NCI-H524 treated with DMSO at 0.1 percent for 48 hours (cell line): ENCODE measurements at places on chromosomes 12 and 14.

DNA sequence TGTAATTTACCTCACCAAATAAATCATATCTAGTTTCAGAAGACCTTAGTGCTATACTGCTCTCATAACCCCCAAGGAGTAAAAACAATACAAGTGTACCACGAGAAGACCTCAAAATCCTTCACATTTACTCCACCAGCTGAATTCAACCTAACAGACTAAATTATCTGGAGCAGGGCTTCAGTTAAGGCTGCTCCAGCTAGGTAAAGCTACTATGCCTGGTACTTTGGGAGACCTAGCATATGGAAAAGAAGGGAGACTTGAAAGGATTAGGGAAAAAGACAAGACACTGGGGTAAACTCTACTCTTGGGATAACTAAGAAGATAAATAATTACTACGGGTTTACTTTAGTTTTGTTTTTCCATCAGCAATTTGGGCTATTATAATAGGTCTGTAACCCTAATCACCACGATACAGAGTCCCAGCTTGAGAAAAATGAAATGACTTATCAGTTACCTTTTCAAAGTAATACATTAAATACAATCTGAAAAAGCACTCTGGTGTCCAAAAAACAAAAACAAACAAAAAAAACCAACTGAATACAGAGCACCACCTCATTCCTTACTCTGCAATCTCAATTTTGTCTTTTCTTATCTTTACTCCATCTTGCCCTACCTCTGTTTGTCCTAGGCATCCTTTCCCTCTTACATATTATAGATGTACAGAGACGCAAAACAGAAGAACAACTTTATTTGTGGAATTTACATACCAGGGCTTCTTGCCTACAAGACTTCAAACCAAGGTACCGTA, 2.1 kb downstream of the EML5 start:
- DNase-seq: peak; percentile 22

DNA sequence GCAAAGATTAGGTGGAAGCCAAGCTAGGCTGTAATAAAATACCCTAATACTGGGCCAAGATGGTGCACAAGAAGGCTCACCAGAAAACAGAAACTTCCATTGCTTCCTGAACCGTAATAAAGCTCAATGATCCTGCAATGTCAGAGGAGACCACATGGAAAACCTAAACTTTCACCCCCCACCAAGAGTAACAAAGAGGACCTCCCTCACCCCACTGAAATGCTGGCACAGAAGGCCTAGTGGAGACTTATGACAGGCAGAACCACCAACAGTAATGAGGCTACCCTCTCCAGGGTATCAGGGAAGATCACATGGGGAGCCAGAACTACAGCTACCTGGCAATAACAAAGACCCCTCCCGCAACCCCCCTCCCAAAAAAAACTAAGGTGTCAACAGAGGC, 43.1 kb downstream of the CEP83 start:
- no peak for DNase-seq

GRCh38 chr14:106831322-106831720, 1304.9 kb downstream of the TMEM121 start:
- no peak for DNase-seq

DNA sequence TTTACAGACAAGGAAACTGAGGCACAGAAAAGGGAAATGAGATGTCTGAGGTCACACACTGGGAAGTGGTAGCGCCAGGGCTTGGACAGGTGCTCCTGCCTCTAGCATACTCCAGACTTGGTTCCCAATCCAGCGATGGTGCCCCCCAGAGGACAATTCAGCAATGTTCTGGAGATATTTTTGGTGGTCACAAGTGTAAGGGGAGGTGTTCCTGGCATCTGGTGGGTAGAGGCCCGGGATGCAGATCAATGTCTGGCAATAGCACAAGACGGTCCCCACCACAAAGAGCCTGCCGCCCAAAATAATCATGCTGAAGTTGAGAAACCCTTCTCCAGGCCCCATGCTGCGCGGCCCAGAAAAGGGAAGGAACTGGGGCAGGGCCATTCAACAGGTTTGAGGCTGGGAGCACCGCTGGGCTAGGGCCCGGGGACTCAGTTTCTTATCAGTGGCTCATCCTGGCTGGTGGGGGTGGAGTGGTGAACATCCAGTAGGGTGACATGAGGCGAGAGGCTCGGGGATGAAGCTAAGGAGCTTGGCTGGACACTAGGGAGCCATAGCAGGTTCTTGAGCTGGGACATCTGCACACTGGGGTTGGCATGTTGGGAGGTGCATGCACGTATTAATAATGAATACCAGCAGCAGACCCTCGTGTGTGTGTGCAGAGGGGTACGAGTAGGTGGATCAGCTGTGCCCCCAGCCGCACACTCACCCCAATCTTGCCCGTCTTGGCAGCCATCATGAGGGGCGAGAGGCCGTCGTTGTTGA, 35.1 kb downstream of the TRPV4 start:
- no peak for DNase-seq

DNA sequence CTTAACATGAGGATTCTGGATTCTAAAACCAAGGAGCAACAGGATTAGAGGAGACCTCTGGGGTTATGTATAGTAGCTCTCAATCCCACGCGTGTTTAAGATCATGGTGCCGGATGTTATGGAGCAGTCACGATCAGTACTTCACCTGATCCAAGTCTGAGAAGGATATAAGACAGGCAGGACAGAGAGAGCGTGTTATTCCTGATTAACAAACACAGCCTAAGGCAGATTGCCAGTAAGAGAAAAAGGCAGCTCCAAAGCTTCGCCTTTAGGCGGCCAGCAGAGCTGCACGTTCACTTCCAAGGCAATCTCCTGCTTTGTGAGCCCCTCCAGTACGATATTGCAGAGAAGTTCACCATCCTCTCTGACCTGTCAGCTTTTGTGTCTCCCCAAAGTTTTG, 5.5 kb downstream of the SETD3 start:
- DNase-seq: no peak

DNA sequence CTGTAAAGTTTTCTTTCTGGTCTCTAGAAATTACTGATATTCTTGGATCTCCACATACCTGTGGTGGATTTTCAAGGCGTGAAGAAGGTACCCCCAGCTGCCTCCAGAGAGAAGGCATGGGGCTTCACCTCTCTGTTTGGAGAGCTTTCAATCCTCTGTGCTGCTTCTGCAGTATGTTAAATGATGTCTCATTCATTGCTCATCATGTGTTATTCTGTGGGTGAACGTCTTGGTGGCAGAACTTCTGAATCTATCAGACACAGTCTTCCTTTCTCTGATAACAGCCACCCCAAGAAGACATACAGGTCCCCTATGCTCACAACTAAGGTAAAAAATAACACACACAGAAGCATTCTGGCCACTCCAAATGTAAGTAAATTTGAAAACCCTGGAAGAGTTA, 221.3 kb upstream of the TMEM260 start:
- no peak for DNase-seq

- peak; percentile 55 for DNase-seq
These were observed 175.3 kb downstream of the TSPAN9 start for GRCh38 chr12:3252450-3252891.

GRCh38 chr12:96416033-96416799, 16.0 kb upstream of the CDK17 start:
- DNase-seq: no peak

GRCh38 chr12:104656921-104657320, 200.2 kb downstream of the CHST11 start:
- DNase-seq: no peak

GRCh38 chr14:100304825-100305323, 1.4 kb downstream of the SLC25A29 start:
- DNase-seq: no peak

GRCh38 chr14:104360501-104360900, 219.1 kb upstream of the C14orf180 start:
- no peak for DNase-seq

GRCh38 chr12:18340786-18341185, 79.5 kb downstream of the PIK3C2G start:
- DNase-seq: no peak
